ENCODE measurements at places on chromosomes 2 and 18.
A peak's percentile ranks its signal among the peaks of the same experiment; 100 is the strongest.

- DNase-seq: no peak
These were observed 19.1 kb downstream of the SERTAD2 start for GRCh38 chr2:64634345-64635267.

DNA sequence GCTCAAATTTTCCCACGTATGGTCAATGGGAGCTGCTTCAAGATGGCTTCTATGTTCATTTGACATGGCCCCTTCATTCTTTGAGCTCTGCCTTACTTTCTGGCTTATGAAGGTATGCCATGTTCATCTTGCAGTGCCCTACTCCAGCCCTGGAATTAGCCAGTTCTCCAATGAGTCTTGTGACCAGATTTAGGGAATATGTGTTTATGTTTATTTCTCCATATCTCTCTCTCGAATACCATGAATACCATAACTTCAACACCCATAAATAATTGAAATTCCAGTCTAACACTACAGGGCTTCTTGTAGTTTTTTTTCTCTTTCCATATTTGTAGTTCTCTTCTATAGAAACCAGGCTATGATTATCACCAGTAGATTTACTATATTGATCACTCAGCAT, 39.7 kb downstream of the EPB41L5 start:
- DNase-seq: no peak

- DNase-seq: no peak
These were observed 46.8 kb downstream of the COMMD1 start for GRCh38 chr2:61952288-61952687.

GRCh38 chr2:44730593-44730992, 210.9 kb upstream of the SIX3 start:
- no peak for DNase-seq

DNA sequence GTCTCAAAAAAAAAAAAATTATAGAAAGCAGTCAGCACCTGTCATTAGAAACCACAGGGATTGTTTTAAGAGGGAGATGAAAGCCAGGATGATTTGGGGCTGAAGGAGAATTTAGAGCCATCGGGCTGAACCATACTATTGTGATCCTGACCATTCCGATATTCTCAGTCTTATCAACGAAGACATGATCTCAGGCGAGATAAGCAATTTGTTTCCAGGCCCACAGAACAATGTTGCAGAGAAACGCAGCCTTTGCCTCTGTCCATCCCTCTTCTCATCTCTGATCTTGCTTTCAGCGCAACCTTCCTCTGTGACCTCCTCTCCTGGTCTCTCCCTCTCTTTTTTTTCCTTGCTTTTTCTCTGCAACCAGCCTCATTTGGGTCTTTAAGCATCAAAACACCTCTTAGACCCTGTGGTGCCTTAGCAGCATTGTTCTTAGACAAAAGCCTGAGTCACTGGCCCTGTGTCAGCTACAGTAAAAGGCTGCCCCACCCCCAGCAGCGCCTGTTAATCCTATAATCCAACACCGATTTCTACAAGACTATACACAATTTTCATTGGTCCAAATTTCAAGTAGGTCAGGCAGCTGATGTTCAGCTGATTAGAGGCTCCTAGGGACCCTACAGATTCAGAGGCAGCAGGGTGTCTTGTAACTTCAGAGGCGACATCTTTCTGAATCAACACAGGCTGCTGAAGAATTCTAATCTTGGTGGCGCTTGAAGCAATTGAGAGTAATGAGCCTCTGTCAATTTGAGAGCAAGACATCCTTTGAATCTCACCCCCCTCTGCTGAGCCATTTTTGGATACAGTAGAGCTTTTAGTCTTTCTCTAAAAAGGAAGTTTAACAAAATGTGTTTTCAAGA, 206.0 kb downstream of the NCK2 start:
- no peak for DNase-seq

GRCh38 chr2:149164827-149165226, 126.3 kb downstream of the LYPD6B start:
- DNase-seq: no peak

DNA sequence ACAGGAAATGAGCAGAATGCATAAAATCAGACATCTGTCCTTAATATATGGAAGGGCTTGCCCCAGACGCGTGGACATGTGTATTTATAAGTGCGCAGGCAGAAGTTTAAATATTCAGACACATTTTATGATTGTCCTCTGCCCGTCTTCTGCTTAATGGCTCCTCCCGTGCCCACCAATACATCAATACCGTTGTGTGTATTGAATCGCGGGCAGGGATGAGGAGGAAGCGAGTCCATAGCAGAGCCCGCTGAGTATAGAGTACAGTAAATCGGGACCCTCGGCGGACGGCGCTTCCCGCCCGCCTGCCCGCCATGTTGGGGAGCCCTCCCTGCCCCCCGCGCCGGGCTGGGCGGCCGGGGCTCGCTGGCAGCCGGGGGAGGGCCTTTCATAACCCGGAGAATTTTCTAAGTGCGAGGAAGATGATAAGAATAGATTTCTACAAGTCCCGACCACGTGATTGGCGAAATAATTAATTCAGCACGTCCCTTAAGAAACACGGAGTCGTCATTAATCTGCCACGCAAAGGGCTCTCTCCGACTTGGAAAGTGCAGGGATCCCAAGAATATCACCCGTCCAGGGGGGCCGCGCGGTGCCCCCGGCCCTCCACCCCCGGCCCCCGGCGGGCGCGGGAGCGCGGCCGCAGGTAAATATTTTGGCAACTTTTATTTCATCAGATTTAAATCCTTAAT, at the start of gene HOXD3:
Gene HOXD3, plus strand, starts transcription at position 501 of the 692 bp plus-strand sequence. CDS start 11,808 bp downstream, outside the sequence.
- DNase-seq: no peak

DNA sequence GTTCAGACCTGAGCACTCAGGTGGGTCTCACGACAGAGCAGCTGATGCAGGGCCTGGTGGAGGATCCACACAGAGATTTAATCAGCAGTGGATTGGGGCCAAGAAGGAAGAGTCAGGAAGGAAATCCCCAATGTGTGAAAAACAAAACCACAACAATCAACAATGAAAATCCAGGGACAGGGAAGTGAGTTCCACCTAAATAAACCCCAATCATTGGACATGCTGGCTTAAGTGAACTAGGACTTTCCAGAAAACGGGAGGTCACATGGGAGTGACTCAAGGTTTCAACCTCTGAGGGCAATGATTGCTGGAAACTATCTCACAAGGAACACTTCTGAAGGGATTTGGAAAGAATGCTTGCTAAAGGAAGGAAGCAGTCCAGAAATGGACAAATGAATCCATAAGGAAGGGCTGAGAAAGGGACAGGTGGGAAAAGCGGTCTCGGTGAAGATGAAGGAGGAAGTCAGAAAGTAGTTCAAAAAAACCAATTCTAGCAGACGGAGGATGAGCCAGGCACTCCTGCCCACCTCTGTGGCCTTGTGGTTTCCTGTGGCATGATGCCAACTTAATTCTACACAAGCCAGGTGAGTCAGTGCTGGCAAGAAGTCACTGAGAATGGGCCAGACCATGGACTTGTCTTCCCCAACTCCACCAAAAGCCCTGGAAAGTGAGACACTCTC, 15.4 kb upstream of the XDH start:
- DNase-seq: no peak

- peak; percentile 72 for DNase-seq
These were observed 127.3 kb downstream of the PRKCE start for GRCh38 chr2:45778720-45779171.

- DNase-seq: no peak
These were observed 89.9 kb downstream of the LYPD6 start for GRCh38 chr2:149420053-149420963.
